Activated CD4-positive, alpha-beta T cell treated with anti-CD3 and anti-CD28 coated beads for 24 hours (primary cell): ENCODE measurements at places on chromosomes 2 and 18.

DNA sequence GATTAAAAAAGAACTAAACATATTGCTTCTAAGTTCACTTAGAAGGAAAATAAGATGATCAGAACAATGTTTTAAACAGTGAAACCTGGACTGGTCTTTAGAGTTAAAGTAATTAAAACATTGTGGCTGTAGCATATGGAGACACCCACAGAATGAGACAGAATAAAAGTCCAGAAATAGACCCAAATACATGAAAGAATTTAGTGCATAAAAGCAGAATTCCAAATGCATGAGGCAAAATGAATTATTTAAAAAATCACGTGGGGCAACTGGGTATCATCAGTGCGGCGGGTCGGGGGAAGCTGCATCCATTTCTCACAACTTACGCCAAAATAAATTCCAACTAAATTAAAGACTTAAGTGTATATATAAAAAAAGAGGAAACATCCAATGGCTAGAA, 12.1 kb downstream of the RNF149 start:
- no peak for DNase-seq

- no peak for DNase-seq
These were observed 209.0 kb upstream of the COPS8 start for GRCh38 chr2:236876642-236877041.

DNA sequence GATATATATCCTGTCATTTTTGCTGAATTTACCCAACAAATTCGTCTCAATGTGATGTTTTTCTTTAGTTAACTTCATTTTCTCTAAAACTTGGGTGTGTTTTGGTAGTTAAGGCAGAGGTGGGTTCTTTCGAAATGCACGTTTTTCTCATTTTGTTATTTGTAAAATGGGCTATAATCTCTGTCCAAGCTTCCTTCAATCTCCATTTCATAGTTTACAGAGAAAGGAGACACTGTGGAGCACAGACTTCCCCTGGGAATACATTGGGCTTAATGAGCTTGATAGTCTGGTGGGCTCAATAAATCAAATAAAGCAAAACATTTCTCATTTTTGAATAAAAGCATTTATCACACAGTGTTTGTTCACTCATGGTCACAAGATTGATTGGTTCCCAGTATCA, 145.1 kb downstream of the AGPS start:
- no peak for DNase-seq

GRCh38 chr18:47800248-47800647, 130.2 kb downstream of the SMAD2 start:
- no peak for DNase-seq

DNA sequence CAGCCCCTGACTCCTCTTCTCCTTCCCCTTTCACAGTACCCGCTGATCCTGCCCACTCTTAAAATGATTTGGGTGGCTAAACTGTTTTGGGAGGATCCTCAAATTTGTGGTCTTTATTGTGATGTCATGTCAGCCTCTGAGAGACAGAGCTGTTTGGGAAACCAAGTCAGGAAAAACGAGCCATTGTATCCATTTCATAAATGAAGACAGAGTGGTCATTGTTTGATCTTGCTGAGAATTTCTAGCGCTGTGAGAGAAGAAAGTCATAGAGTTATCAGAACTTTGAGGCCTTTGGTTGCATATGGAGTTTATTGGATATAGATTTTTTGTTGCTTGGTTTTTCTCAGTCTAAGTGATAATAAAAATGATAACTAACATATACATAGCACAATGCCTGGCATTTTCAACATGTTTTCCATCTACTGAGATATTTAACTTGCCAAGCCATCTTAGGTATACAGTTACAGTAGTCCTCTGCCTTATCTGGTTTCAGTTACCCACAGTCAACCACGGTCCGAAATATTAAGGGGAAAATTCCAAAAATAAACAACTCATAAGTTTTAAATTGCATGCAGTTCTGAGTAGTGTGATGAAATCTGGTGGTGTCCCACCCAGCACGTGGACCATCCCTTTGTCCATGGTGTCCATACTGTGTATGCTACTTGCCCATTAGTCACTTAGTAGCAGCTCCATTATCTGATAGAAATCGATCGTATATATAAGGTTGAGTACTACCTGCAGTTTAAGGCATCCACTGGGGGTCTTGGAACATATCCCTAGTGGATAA, 105.0 kb upstream of the RASGRP3 start:
- DNase-seq = no peak

GRCh38 chr2:182589121-182589520, 126.9 kb upstream of the DNAJC10 start:
- DNase-seq = no peak

- DNase-seq = no peak
These were observed 93.3 kb downstream of the CTAGE1 start for GRCh38 chr18:22324191-22325131.

DNA sequence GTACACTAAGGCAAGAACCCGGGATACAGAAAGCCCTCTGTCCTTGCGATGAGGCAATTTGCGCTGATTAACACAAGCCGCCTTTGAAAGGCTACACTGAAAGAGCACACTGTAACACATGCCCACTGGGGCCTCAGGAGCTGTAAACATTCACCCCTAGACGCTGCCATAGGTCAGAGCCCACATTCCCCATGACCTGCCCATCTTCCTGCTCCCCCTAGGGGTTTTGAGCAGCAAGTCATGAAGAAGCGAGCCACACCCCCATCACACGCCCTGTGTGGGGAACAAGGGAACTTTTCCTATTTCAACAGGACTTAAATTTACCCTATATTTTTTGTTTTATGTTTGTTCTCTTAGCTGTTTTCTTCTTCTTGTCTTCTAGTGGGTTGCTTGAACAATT, 47.8 kb upstream of the SLC4A10 start:
- no peak for DNase-seq

DNA sequence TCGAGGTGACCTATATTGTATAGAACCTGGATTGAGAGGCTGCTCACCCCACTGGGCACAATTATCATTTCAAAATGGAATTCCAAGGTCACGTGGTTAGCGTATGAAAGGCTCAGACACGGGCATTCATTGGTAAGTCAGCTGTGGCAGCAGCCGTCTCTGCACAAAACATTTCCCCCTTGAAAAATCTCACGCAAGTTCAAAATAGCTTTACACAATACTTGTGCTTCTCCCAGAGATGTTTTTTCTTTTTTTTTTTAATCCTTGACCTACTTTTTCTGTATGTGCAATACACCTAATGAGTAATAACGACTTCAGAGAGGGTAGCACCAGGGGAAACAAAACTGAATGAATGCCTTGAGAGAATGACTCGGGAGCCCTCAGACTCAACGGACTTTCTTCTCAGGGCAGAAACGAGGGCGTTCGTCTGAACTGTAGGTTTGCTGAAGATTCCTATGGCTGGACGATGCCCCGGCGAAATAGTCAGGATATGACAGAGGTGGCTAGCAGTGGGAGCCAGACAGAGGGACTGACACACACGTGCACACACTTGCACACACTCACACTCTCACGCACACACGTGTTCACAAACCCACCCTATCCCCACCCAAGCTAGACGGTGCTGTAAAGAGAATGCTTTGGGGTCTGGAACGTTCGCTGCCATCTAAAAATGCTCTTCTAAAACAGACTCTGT, 77.8 kb downstream of the PDCL3 start:
- no peak for DNase-seq

DNA sequence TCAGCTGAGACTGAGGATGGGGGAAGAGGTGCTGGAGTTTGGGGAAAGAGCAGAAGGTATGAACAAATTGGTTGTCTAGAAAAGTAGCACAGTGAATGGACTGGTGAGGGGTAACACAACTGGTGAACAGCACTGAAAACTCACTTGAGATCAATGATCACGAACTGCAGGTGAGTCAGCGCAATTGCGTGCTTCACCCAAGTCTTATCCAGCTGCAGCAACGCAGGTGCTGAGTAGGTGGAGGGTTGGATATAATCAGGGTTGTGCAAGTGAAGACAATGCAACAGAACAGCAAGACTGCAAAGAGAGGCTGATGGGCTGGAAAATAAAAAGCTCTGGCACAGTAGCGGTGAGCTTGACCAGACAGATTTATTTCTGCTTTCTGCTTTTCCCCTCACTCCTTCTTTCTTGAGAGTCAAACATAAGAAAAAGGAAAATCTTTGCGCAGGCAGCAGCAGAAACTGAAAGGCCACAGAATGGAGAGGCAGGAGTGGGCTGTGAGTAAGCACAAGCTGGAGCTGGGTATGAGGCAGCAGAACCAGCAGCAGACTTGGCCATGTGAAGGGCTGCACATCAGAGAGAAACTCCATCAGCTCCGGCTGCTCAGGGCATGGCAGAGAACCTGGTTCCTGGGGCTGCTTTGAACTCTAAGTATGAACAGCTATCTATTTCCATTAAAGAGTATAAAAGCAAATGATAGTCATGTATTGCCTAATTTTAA, 99.4 kb upstream of the ARL5A start:
- DNase-seq = no peak

GRCh38 chr2:1754461-1755170, 10.3 kb upstream of the PXDN start:
- DNase-seq = no peak

GRCh38 chr18:49008716-49009115, 58.0 kb upstream of the SMAD7 start:
- DNase-seq = no peak
